ENCODE measurements at places on chromosomes 11 and 22.

DNA sequence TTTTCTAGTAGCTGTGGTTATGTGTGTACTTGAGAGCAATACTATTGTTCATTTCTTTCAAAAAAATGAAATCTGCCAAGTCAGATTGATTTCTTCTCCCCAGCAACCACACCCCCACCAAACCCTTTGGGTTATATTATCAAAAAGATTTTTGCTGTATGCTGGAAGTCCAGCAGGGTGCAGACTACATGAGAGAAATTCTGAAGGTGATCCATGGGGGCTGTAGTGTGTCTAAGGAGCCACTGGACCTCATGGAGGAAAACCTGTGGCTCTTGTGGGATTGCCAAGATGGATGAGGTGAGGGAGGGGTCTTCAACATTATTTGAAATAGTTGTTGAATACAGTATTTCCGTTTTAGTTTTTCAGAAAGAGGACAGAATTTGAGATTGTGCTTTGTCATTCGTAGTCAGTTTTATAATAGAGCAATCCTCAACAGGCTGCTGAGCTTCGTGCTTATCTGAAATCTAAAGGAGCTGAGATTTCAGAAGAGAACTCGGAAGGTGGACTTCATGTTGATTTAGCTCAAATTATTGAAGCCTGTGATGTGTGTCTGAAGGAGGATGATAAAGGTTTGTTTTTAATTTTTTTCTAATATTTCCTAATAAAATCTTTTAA is 3.1 kb downstream of the EIF3M start:
- DNase-seq = no peak

DNA sequence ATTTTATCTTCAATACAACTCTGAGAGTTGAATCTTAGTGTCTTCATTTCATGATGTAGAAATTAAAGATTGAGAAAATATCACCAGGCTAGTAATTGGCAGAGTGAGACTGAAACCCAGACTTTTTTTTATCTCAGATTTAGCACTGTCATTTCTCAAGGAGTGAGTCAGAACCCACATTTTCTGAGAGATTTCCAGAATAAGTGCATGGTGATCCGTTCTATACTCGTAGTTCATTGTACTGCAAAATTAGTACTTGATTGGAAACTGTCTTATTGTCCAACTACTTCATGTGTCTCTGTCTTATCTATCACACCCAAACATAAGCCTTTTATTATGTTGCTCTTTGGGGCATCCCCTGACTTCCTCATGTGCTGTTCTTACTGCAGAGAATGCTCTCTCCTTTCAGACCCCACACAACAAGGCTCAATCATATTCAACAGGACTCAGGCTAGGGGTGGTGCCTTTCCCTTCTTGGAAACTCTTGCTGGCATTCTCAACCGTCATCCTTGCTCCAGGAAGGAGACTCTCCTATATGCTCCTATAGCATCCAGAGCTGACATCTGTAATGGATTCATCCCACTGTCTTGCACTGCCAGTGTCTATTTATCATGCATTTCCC is 76.7 kb upstream of the BLID start:
- DNase-seq = no peak

DNA sequence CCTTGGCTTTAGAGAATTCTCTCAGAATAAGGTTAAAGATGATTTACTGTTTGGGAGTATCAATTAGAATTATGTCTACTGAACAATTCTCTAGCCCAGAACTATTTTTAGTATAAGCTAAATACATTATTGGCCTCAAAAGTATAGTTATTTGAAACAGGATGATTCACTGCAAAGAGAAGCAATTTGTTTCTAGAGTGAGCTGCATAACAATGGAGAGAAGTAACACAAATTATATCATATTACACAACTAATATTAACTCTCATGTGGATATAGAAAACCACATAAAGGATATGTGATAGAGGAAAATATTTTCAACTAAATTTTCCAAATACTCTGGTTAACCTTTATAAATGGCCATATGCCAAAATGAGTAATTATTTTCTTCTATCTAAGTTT is 24.9 kb downstream of the PGM2L1 start:
- no peak for DNase-seq

- DNase-seq = no peak
Observed at GRCh38 chr11:889687-890475, 20.7 kb downstream of the CHID1 start.

- DNase-seq = no peak
Observed at GRCh38 chr11:7275133-7275532, 23.4 kb downstream of the SYT9 start.
